Daoy (cell line): ENCODE measurements at places on chromosomes 3 and 15. TPM values are rescaled to one million over a fixed set of nuclear protein-coding genes. Genes with fewer than 3 reads are reported as not detected.

FAM174B gene
- total RNA-seq: 3.4 and 7.9 TPM in 2 replicates

ARL6IP5 gene
- total RNA-seq: 31.6 and 36.2 TPM in 2 replicates

PARP16 gene
- total RNA-seq: 3.8 TPM in 2 replicates

RNF168 gene
- total RNA-seq: 12.0 and 14.5 TPM in 2 replicates

AADACL2 gene
- not detected in 2 replicates for total RNA-seq

SLC12A8 gene
- total RNA-seq: 2.0 and 6.3 TPM in 2 replicates

ISLR2 gene
- total RNA-seq: not detected in 2 replicates

MUC4 gene
- not detected in 2 replicates for total RNA-seq

ESYT3 gene
- total RNA-seq: 0.34 and 0.68 TPM in 2 replicates

GP5 gene
- total RNA-seq: not detected in 2 replicates

AP3B2 gene
- total RNA-seq: 0.24 and 1.5 TPM in 2 replicates

ACP3 gene
- total RNA-seq: 2.9 TPM in 1 of 2 replicates, not detected in the other

CYP8B1 gene
- not detected in 2 replicates for total RNA-seq

ADCY5 gene
- total RNA-seq: 0.06 TPM in 1 of 2 replicates, not detected in the other

LRRC49 gene
- total RNA-seq: 13.7 and 21.6 TPM in 2 replicates

CASR gene
- not detected in 2 replicates for total RNA-seq

CRYGS gene
- total RNA-seq: 0.51 and 2.6 TPM in 2 replicates

FBXW12 gene
- total RNA-seq: not detected in 2 replicates

SLC38A3 gene
- not detected in 2 replicates for total RNA-seq

PLA2G4E gene
- total RNA-seq: not detected in 2 replicates

WDR93 gene
- 0.06 TPM in 1 of 2 replicates, not detected in the other for total RNA-seq

C3orf49 gene
- not detected in 2 replicates for total RNA-seq

DAZL gene
- not detected in 2 replicates for total RNA-seq

LRTM1 gene
- not detected in 2 replicates for total RNA-seq
